Jurkat, Clone E6-1 (cell line): ENCODE measurements at places on chromosomes 11 and 22.

- DNase-seq, result no peak
Observed at GRCh38 chr22:47976219-47976618, 1213.8 kb downstream of the TBC1D22A start.

DNA sequence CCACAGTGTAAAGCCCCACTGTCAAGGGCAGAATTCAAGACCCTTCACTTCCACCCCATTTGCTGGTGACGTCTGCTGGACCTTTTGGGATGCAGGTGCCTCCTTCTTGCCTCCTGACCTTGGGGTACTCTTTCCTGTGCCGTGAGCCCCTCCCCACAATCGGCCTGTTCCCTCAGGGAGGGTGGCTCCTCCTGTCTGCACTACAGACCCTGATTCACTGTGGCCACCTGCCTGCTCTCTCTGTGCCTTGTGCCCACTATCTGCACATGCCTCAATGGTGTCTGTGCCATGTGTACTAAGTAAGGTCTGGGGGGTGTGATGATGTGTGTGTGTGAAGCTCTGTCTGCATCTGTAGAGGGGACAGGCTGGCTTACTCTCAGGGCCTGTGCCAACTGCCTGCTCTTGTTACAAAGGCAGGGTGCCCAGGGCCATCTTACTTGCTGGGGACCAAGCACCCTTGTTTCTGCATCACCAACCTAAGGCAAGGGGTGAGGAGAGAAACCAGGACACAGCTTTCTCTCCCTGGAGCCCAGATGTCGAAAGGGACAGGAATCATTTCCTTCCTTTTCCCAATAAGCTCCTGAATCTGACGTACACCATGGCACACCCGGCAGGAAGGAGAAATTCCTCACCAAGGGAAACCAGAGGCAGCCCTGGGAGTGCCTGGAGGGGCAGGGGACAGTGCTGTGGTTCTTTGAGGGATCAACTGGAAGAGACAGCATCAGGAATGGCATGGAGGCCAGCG, 3.7 kb downstream of the PPM1F start:
- DNase-seq, result no peak

GRCh38 chr11:57313071-57313787, 11.5 kb downstream of the TNKS1BP1 start:
- DNase-seq, result no peak

DNA sequence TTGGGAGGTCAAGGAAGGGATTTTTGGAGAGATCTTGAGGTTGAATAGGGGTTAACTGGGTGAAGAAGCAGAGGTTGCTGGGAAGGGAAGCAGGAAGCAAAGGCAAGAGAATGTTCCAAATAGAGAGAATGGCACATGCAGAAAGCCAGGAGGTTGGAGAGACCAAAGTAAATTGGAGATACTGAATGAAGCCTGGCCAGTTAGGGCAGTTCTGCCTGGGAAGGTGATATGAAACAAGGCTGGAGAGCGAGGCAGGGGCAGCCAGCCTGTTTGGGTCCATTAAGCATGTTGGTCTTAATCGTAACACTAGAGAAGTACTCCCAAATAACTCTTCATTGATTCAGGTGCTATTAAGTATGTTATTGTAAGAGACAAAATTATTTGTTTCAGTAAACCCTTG, 48.2 kb downstream of the ZNF143 start:
- DNase-seq, result no peak
